ENCODE measurements at places on chromosomes 2 and 18. TPM values are rescaled to one million over a fixed set of nuclear protein-coding genes. Genes with fewer than 3 reads are reported as not detected.

GRCh38 chr2:1022178-1022577, 71.5 kb downstream of the SNTG2 start:
- peak overlapping the region; percentile 21 for H3K27ac ChIP-seq
- H3K4me3 ChIP-seq, result no peak overlapping the region

SNTG2 gene
- 27.8 TPM for total RNA-seq

GRCh38 chr2:226701052-226701451, 98.6 kb downstream of the IRS1 start:
- no peaks in the 10 kb centered on the region for H3K36me3 ChIP-seq
- peaks cover 7% of the 10 kb centered on the region for H3K4me1 ChIP-seq
- DNase-seq, result no peak
- no peak overlapping the region for H3K27ac ChIP-seq

DNA sequence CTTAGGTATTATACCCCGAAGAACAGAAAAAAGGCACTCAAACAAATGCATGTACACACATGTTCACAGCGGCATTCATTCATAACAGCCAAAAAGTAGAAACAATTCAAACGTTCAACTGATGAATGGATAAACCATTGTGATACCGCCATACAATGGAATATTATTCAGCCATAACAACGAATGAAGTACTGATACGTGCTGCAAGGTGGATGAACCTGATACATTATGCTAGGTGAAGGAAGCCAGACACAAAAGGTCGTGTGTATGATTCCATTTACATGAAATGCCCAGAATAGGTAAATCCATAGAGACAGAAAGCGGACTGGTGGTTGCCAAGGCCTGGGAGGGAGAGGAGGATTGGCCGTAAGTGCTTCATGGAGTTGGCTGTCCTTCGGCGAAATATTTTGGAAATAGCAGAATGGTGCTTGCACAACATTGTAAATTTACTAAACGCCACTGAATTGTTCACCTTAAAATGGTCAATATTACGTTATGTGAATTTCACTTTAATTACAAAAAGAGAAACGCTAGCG, 750 bp upstream of the RMP24 start:
- peak overlapping the region; percentile 98 for H3K4me3 ChIP-seq
- H3K27ac ChIP-seq, result peak overlapping the region; percentile 95
- peaks cover 21% of the 10 kb centered on the region for H3K4me1 ChIP-seq
- H3K36me3 ChIP-seq, result peaks cover 36% of the 10 kb centered on the region
- peaks cover 5% of the 10 kb centered on the region for H3K27me3 ChIP-seq
- DNase-seq, result no peak

DNA sequence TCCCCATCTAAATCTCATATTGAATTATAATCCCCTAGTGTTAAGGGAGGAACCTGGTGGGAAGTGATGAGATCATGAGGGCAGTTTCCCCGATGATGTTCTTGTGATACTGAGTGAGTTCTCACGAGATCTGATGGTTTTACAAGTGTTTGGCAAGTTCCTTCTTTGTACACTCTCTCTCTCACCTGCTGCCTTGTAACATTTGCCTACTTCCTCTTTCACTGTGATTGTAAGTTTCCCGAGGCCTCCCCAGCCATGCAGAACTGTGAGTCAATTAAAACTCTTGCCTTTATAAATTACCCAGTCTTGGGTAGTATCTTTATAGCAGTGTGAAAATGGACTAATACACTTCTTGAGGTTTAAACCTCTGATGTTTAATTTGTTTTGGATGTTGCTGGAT, 177.5 kb downstream of the CD8B2 start:
- no peak overlapping the region for H3K4me3 ChIP-seq
- no peak for DNase-seq
- no peak overlapping the region for H3K27ac ChIP-seq
- H3K27me3 ChIP-seq, result peaks cover 6% of the 10 kb centered on the region

DNA sequence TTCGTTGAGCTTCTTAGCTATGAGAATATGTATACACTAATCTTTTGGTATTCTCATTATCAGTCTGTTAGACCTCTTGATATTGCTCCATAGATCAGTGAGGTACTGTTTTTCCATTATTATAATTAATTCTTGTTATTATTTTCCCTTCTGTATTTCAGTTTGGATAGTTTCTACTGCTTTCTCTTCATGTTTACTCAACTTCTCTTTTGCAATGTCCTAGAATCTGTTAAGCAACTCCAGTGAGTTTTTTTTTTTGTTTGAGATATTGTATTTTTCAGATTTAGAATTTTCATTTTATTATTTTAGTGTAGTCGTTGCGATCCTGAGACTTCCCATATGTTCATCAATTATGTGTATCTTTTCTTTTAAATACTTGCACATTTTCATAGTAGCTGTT, 260.8 kb downstream of the SETBP1 start:
- no peak for DNase-seq
- peaks cover 33% of the 10 kb centered on the region for H3K27me3 ChIP-seq
- H3K36me3 ChIP-seq, result no peaks in the 10 kb centered on the region
- H3K27ac ChIP-seq, result no peak overlapping the region
- H3K4me1 ChIP-seq, result peaks cover 49% of the 10 kb centered on the region

DNA sequence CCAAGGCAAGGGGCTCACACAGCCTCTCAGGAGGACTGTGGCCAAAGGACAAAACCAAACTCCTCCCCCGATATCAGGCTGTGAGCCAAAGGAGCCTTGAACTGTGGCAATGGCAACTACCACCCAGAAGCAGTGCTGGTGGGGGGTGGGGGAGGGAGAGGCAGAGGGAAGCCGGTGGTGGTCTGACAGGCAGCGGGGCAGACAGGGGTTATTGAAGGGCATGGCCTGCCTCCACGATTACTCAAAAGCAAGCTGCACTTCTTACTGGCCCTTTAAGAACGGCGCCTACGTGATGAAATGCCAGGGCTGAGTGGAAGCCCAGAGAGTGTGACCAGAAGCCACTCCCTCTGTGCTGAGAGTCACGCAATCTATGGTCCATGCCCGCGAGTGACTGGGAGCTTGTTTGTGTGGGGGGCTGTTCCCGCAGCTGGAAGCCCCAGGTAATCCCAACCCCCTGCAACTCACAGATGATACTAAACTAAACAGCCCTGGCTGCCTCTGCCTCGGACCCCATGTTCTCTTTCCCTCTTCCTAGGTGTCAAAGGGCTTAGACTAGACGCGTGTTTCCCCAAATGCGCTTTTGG, 128.2 kb upstream of the CXCR4 start:
- no peaks in the 10 kb centered on the region for H3K27me3 ChIP-seq
- peak; percentile 42 for DNase-seq
- H3K4me3 ChIP-seq, result no peak overlapping the region
- no peaks in the 10 kb centered on the region for H3K36me3 ChIP-seq
- peaks cover 10% of the 10 kb centered on the region for H3K4me1 ChIP-seq
- H3K27ac ChIP-seq, result no peak overlapping the region

SESTD1 gene
- total RNA-seq, result 37.9 TPM

GRCh38 chr2:99925960-99926359, 216.4 kb downstream of the AFF3 start:
- H3K27ac ChIP-seq, result no peak overlapping the region
- no peak for DNase-seq
- H3K4me1 ChIP-seq, result no peaks in the 10 kb centered on the region
- H3K4me3 ChIP-seq, result no peak overlapping the region
- H3K36me3 ChIP-seq, result no peaks in the 10 kb centered on the region
- H3K27me3 ChIP-seq, result peaks cover 4% of the 10 kb centered on the region

NPPC gene
- 0.98 TPM for total RNA-seq

C18orf32 gene
- 28.7 TPM for total RNA-seq

GKN2 gene
- total RNA-seq, result not detected

DNA sequence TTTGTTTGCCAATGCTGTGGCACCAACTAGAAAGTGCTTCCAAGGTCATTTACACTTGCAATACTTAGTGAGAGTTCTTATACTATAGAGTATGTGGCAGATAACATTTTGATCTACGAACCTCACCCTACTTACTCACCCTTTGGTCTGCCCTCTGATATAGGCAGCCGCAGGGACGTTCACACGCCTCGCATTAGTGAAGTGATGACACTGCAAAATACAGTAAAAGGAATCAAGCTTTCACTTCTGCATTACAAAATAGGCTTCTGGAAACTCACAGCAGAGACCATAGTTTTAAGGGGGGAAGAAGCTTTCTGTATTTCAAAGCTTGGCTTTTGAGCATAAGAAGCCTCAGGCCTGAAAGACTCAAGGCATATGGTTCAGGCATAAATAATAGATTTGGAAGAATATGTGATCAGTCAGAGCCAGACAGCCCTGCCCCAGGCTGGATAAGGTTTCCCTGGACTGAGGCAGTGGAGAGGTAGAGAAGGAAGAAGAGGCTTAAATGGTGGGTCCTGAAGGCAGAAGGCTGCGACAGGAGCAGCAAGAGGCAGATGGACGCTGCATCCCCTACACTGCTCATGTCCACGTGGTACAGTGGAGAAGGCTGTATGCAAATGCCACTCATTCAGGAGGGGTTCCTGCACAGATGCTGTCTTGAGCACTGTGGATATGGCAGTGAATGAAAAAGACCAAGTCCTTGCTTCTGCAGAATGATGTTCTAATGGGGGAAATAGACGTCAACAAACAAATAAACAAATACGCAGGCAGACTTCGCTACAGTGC, 63.1 kb downstream of the FECH start:
- H3K27ac ChIP-seq, result no peak overlapping the region
- no peak overlapping the region for H3K4me3 ChIP-seq
- H3K27me3 ChIP-seq, result no peaks in the 10 kb centered on the region
- H3K4me1 ChIP-seq, result no peaks in the 10 kb centered on the region

G6PC2 gene
- total RNA-seq, result not detected

PROM2 gene
- total RNA-seq, result 11.8 TPM

DNA sequence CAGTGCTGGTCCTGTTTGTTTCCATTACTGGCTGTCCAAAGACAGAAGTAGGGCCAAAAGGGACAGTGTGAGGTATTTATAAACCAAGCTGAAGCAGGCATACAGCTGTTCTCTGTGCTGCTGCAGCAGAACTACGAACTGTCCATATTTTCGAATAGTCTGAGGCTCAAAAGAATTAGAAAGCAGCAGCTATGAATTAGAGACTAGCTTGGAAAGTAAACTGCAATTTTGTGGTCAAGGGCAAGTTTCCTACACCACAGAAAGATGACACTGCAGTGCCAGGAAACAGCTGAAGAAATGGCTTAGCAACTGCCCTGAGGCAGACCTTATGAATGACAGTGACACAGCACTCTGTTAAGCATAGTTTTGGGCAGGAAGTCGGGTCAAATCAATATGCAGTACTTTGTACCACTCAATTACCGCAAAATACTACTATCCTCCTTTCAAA, 125.3 kb downstream of the TMEM131 start:
- peaks cover 3% of the 10 kb centered on the region for H3K27me3 ChIP-seq
- H3K27ac ChIP-seq, result no peak overlapping the region
- H3K4me3 ChIP-seq, result no peak overlapping the region
- H3K36me3 ChIP-seq, result peaks cover 32% of the 10 kb centered on the region
- peaks cover 19% of the 10 kb centered on the region for H3K4me1 ChIP-seq
- DNase-seq, result no peak

- H3K36me3 ChIP-seq, result no peaks in the 10 kb centered on the region
- H3K4me1 ChIP-seq, result peaks cover 9% of the 10 kb centered on the region
- no peak overlapping the region for H3K4me3 ChIP-seq
- no peak for DNase-seq
These were observed 36.8 kb downstream of the COL4A4 start for GRCh38 chr2:227127201-227127600.

GRCh38 chr18:6256521-6256920, 158.2 kb downstream of the L3MBTL4 start:
- H3K4me1 ChIP-seq, result peaks cover 3% of the 10 kb centered on the region
- H3K4me3 ChIP-seq, result no peak overlapping the region
- peak overlapping the region; percentile 46 for H3K27ac ChIP-seq
- H3K36me3 ChIP-seq, result peaks cover 8% of the 10 kb centered on the region

DNA sequence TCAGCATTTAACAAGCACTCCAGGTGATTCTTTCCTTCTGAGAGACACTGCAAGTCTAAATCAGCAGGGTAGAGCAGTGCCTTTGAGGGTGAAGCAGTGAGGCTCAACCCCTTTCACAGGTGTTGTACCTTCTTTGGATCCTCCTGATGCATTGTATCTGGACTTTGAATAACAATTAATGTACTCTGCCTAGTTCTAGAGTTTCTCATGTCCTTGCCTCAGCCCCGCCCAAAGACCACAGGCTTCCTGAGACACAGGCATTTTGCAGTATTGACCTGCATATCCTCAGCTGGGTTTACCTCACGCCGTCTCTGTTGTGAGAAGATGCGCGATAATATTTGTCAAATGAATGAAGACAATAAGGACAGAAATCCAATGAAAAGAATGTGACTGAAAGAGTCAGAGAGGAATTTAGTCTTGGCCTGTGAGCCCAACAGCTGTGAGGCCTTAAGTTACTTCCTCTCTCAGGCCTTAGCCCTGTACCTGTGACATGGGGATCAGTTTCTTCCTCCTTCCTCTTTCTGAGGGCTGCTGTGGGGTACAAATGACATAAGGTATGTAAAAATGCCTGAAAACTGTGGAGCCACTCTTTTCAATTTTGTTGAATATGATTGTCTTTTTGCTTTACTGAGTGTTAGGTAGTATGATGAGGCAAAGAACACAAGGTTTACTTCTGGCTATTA, 43.7 kb downstream of the WIPF1 start:
- 0 out of 2 replicates have a peak, but pooled peaks cover 2% of the 10 kb centered on the region for H3K4me1 ChIP-seq
- no peak overlapping the region for H3K27ac ChIP-seq
- peaks cover 4% of the 10 kb centered on the region for H3K36me3 ChIP-seq
- no peak overlapping the region for H3K4me3 ChIP-seq
- DNase-seq, result no peak

RPL37A gene
- total RNA-seq, result 3,135 TPM

GRCh38 chr2:55519938-55520885, 694 bp downstream of the CFAP36 start:
- H3K36me3 ChIP-seq, result peaks cover 8% of the 10 kb centered on the region
- DNase-seq, result peak; percentile 24
- H3K4me3 ChIP-seq, result peak overlapping the region; percentile 98
- peaks cover 6% of the 10 kb centered on the region for H3K4me1 ChIP-seq
- H3K27me3 ChIP-seq, result no peaks in the 10 kb centered on the region
- H3K27ac ChIP-seq, result peak overlapping the region; percentile 85

LDLRAD4 gene
- total RNA-seq, result 6.2 TPM

RAX gene
- total RNA-seq, result 0.57 TPM

- no peak for DNase-seq
- H3K4me1 ChIP-seq, result no peaks in the 10 kb centered on the region
- H3K27ac ChIP-seq, result no peak overlapping the region
- no peak overlapping the region for H3K4me3 ChIP-seq
- no peaks in the 10 kb centered on the region for H3K27me3 ChIP-seq
These were observed 983.6 kb upstream of the ZEB2 start for GRCh38 chr2:145503511-145503910.

GREB1L gene
- 0.26 TPM for total RNA-seq

- H3K4me1 ChIP-seq, result no peaks in the 10 kb centered on the region
- H3K27me3 ChIP-seq, result peaks cover 4% of the 10 kb centered on the region
These were observed 75.3 kb downstream of the BABAM2 start for GRCh38 chr2:27965841-27966240.

CTLA4 gene
- not detected for total RNA-seq

DNA sequence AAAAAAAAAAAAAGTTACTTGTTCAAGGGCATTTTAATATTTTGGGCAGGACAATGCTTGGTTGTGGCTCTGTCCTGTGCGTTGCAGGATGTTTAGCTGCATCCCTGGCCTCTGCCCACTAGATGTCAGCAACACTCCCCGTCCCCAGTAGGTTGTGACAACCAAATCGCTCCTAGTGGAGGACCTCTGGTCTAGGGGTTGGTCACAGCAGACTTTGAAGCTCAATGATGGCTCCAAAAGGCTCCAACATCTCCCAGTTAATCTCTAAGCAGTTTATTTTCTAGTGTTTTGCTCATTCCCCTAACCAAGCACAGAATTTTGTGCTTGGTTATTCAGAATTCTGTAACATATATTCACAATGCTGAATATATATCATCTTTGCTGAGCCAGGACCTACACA, 67.0 kb downstream of the CHRNA1 start:
- no peaks in the 10 kb centered on the region for H3K27me3 ChIP-seq
- H3K4me3 ChIP-seq, result no peak overlapping the region
- DNase-seq, result peak; percentile 76
- peaks cover 16% of the 10 kb centered on the region for H3K4me1 ChIP-seq

Measured in WTC11 (cell line).